ENCODE measurements at places on chromosomes 7 and 10.
A peak's percentile ranks its signal among the peaks of the same experiment; 100 is the strongest.

DNA sequence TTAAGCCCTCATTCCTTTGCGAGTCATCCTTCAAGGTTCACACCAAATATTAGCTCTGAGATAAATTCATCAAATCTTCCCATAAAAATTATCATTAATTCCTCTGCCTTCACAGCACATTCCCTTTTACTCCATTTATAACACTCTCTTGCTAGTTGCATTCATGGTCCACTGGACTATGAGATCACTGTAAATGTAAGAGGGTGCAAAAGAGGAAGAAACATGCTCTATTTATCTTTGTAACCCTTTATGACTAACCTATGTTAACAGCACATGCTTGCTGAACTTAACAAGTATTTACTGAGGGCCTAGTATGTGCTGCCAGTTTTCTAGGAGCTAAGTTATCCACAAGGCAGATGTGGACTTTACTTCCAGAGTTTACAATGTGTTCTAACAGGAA lies 86.7 kb upstream of the TMEM168 start:
- DNase-seq, result no peak

- peak; percentile 26 for DNase-seq
Measured at GRCh38 chr10:15370856-15371701, at the start of gene FAM171A1. FAM171A1 (minus strand) TSS chr10:15371289; CDS start chr10:15371052, 237 bp downstream.

DNA sequence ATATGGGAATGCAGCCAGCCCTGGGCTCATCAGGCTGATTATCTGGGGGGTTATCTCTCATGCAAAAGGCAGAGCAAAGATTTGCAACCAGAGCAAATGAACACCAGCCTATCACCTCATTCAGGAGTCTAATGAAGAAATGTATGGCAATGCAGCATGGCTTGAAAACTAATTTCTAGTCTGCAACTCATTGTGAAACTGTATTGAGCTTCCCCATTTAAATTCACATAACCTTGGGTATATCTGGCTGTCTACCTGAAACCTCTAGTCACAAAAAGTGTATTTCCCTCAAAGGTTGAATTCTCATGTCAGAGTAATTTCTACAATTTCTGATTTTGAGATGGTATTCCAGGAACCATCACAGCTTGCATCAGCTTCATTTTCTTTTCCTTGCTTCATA lies 240.0 kb downstream of the SDHAF3 start:
- DNase-seq, result no peak

DNA sequence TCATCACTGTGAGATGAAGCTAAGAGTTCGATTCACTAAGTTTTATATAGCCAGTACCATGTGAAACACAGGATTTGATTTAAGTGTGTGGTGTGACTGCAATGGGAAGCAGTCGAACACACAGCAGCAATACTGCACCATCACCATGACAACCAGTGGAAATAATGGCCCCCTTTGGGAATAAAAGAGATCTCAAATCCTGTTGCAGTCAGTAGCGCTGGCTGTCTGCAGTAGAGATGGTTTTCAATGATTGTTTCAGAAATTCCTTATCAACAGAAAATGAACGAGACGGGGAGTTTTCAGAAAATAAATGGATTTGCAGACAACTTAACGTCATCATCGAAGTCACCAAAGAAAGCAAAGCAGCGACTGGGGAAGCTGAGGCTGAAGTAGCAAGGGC lies 91.0 kb downstream of the PTPRE start:
- no peak for DNase-seq

DNA sequence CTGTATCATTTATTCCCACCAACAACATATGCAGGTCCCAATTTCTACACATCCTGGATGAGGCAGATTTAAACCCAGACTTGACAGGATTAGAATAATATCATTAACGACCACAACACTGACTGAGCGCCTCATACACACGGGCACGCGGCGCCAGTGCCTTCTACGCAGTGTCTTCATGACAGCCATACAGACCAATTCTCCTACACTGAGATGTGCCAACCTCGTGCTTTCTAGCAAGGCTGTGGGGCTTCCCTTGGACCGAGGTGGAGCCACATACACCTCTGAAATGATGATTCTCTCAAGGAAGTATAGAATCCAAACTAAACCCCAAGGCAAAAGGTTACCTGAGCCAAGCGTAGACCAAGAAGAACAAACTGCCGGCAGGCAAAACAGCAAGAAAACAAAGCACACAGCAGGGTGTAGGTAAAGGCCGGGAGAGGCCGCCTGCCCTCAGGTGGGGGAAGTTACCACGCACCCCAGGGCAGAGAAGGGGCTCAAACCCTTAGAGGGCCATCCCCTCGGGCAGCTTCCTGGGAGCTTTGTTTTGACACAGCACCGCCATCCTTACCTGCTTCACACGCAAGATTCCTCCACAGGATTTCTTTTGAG lies 75.8 kb downstream of the DLG5 start:
- DNase-seq, result no peak

GRCh38 chr7:19526639-19527038 lies 182.2 kb downstream of the POLR1F start:
- DNase-seq, result no peak

GRCh38 chr7:2493205-2494164 lies 17.3 kb upstream of the GRIFIN start:
- DNase-seq, result no peak

GRCh38 chr7:151677581-151678226 lies 158.0 kb upstream of the RHEB start:
- DNase-seq, result no peak

- DNase-seq, result no peak
Measured at GRCh38 chr7:47540387-47541350, 41.2 kb downstream of the TNS3 start.

DNA sequence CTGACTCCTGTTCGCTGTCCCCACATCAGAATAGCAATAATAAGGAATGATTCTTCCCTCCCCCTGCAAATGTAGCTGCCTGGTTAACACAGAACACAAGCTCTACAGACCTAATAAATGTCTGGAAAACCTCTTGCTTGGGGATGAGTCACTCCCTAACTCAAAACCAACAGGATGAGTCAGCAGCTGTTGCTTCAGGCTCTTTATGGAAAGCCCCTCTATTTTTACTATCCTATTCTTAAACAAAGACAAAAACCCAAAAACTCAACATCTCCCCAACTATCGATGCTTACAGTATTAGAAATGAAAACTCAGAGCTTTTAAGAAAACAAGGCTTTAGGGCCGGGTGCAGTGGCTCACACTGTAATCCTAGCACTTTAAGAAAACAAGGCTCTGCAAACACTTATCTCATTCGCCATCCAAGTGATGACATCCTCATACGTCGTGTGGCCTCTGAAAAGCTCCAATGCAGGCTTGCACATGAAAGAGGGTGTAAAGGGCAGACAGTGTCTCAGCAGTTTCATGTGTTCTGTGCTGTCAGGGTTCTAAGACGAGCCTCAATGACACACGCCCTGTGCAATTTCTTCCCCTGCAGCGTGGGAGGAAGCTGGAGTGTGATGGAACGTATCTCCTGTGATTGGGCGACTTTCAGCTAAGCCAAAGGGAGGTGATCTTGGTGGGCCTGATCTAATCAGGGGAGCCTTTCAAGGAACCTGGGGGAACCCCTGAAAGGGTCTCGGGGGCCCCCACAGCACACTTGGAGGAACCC lies 70.1 kb downstream of the AMZ1 start:
- peak; percentile 28 for DNase-seq

GRCh38 chr10:100046021-100046486 lies 35.6 kb downstream of the CPN1 start:
- DNase-seq, result peak; percentile 79

DNA sequence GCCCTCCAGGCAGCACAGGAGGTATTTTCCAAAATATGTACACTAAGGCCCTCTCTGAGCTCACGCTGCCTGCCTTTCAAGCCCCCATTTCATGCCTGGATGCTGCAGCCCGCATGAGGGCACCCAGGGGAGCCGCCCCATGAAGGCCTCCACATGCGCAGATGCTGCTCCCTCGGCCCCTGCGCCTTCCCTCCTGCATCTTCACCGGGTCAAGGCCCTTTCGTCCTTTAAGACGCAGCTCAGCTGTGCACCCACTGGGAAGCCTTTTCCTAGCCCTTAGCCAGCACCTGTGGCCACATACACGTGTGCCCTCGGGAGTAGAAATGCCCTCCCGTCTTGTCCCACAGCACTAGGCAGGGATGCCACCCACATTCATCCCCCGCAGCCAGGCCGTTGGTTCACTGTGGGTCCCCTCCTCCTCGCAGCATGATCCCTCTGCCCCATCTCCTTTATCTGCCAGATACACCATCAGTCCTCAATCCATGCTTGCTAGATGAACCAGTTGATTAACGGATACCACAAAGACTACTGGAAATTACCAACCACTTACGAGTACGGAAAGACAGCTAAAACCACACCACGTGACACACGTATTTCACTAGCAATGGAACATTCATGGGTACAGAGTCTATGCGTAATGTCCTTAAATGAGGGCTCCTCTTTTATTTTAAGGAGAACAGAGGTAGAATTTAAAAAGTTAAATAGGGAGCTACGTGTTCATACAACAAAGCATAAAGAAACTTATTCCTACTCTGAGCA lies 278.0 kb downstream of the TNS3 start:
- DNase-seq, result no peak

GRCh38 chr7:1033546-1034145 lies 10.7 kb upstream of the GPR146 start:
- no peak for DNase-seq

DNA sequence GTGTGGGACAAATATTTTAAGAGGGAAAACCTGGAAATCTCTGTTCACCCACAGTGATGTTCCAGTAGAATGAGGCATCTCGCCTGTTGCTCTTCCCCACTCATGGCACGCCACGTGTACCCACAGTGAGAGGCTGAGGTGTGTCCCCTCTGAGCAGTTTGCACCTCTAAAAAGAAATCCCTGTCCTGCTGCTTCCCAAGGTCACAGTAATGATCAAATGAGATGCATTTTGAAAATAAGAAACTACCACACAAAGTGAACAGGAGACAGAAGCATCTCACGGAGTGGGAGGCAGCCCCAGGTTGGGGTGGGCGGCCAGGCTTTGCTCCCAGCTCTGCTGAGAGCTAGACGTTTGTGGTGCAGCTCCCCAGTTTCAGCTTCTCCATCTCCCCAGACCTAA lies 12.4 kb upstream of the ZNF777 start:
- DNase-seq, result no peak

DNA sequence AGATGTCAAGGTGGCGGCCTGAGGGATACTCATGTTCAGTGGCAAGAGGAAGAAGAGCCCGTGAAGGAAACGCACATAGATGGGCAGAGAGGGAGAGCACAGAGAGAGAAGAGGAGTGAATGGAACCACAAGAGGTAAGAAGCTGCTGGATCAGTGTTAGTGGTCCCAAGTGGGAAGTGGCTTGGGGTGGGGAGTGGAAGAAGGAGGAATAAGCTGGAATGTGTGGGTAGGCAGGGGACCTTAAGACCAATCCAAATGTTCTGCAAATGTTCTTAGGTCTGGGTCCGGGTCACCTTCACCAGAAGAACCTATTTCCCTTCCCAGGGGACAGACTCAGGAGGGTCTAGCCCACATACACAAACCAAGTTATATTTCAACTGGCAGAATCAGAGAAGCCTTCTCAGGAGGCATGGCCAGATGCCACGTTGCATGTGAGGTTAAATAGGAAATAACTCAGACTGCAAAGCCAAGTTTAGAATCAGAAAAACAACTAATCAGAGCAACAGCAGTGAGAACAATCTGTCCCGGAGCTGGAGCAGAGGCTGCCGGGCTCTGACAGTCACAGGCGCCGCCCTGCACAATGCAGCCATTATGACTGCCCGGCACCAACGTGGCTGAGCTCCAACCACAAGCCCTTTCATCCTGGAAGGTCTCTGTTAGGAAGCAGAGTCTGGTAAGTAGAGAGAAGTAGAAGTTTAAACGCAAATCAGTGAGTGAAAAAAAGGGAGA lies 78.6 kb upstream of the ARMC3 start:
- DNase-seq, result no peak

- DNase-seq, result no peak
Measured at GRCh38 chr7:135763261-135763660, 14.6 kb upstream of the FAM180A start.

- no peak for DNase-seq
Measured at GRCh38 chr10:31918671-31919409, 9.8 kb downstream of the ARHGAP12 start.

GRCh38 chr7:141641876-141642275 lies 60.1 kb downstream of the DENND11 start:
- no peak for DNase-seq

GRCh38 chr7:110541962-110542361 lies 549.0 kb upstream of the LRRN3 start:
- DNase-seq, result no peak

DNA sequence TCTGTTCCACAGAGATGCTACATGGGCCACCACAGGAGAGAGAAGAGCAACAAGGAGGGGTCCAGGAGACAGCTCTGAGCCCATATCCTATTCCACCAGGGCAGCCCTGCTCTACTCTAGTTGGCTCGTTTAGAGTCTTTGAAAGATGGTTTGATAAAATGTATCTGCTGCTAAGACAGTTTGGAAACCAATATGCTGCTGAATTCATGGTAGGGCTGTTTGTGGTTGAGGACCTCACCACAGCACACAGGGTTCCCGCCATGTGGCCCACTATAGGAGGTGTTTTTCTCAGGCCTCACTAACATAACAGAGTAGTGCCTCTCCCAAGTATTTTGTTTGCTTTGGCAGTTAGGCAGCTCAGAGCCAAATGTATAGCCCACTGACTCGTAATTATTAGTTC lies 35.8 kb upstream of the ZC3HAV1L start:
- DNase-seq, result no peak

DNA sequence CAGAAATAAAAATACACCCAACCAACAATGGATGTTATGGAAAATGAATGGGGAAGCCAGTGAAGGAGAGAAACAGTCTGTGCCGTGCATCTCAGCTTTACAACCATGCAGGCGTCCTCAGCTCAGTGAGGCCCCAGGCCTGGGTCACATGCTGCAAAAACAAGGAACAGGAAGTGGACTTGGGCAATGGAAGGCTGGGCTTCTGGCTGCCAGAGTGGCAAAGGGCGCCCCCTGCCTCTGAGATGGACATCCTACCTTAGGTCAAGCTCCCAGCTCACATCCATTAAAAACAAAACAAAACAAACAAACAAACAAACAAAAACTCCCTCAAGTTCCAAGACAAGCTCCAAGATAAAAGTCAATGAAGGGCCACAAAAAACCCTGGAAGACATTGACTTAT lies 54.7 kb upstream of the AFAP1L2 start:
- no peak for DNase-seq

- no peak for DNase-seq
Measured at GRCh38 chr10:72320676-72321247, 34.0 kb downstream of the DNAJB12 start.

DNA sequence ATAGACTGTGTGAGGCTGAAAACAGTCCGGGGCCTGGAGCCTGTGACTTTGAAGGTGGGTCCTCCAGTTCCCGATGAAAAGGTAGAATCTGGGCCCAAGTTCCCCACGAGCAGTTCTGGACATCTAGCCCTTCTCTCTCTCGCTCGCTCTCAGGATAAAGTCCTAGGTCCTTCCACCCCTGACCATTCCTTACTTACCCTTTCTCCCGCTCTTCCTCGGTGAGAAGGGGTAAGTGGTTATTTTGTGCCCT lies 713 bp downstream of the IMMP2L start:
- DNase-seq, result no peak

GRCh38 chr10:80152820-80153219 lies 20.3 kb downstream of the PLAC9 start:
- no peak for DNase-seq

- no peak for DNase-seq
Measured at GRCh38 chr7:158633055-158633956, 45.7 kb upstream of the PTPRN2 start.

- DNase-seq, result no peak
Measured at GRCh38 chr10:92342796-92343195, 51.8 kb downstream of the MARCHF5 start.
